ENCODE measurements at places on chromosomes 11 and 22. TPM values are rescaled to one million over a fixed set of nuclear protein-coding genes. Genes with fewer than 3 reads are reported as not detected.

SCN4B gene
- total RNA-seq, result 5.9 TPM

MICALL1 gene
- total RNA-seq, result 20.8 TPM

NTM gene
- 81.8 TPM for total RNA-seq

CD3G gene
- 0.88 TPM for total RNA-seq

RDX gene
- total RNA-seq, result 105 TPM

KDELR3 gene
- 23.1 TPM for total RNA-seq

TTC36 gene
- 2.5 TPM for total RNA-seq

CHCHD10 gene
- 4.8 TPM for total RNA-seq

NCF4 gene
- 5.1 TPM for total RNA-seq

APOL5 gene
- 0.44 TPM for total RNA-seq

OR51B2 gene
- total RNA-seq, result 0.44 TPM

RPS6KA4 gene
- total RNA-seq, result 19.6 TPM

TEAD1 gene
- 121 TPM for total RNA-seq

CDKN1C gene
- total RNA-seq, result 118 TPM

MS4A6A gene
- total RNA-seq, result 16.2 TPM

ART1 gene
- not detected for total RNA-seq

ADAMTS15 gene
- 24.5 TPM for total RNA-seq

FXYD2 gene
- total RNA-seq, result 2.6 TPM

MS4A8 gene
- total RNA-seq, result not detected

TRIM51 gene
- total RNA-seq, result not detected

SLC22A12 gene
- total RNA-seq, result not detected

BBS1 gene
- 146 TPM for total RNA-seq

MUC2 gene
- not detected for total RNA-seq

APOA1 gene
- 0.60 TPM for total RNA-seq

EFCAB6 gene
- 15.9 TPM for total RNA-seq

TMEM121B gene
- 7.1 TPM for total RNA-seq

OR10AG1 gene
- total RNA-seq, result not detected

MMP1 gene
- not detected for total RNA-seq

TMEM86A gene
- 7.3 TPM for total RNA-seq

MIAT gene
- total RNA-seq, result 180 TPM

KCNJ4 gene
- 0.93 TPM for total RNA-seq
